ENCODE measurements at places on chromosomes 7 and 10. TPM values are rescaled to one million over a fixed set of nuclear protein-coding genes. Genes with fewer than 3 reads are reported as not detected.

GRCh38 chr7:1873857-1874589, 203.9 kb downstream of the ELFN1 start:
- DNase-seq, result no peak

Gene AUTS2
- total RNA-seq, result 95.3 TPM

DNA sequence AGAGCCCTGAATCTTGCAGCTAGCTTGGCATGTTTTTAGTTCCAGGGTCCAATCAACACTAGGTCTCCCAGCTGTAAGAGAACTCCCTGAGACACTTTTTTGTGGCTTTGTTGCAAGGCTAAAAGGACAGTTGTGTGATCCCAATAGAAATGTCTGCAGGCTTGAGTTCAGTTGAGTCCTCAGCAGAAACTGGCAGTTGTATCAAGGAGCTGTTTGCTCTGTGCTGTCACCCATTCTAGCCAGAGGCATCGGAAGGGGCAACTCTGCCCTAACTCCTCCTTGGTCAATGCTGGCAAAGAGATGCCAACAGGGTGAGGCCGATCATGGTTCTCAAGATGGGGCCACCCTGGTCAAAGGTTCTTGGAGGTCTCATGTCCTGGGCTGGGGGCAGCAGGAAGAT, 224.1 kb downstream of the BUB3 start:
- no peak for DNase-seq

GRCh38 chr7:25578991-25579777, 350.9 kb upstream of the NPVF start:
- no peak for DNase-seq

Gene PPP3CB
- 122 TPM for total RNA-seq

Gene ARHGAP12
- total RNA-seq, result 96.5 TPM

DNA sequence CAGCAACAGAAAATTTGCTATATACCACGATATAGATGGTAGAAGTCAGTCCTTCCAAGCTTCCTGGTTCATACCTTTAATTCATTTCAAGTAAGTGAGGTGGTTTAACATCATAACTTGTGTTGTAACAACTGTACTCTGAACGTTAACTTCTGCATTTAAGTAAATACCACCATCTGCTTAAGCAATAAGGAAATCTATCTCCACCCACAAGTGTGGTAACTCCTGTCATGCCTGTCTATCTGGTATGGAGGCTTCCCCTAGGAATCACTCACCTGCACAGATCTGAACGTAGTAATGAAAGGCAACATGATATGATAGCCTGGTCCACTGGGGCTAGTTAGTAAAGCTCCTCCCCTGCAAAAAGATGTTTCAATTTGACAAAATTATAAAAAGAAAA, 2.3 kb downstream of the ERLIN1 start:
- DNase-seq, result no peak

Gene CCL24
- not detected for total RNA-seq

DNA sequence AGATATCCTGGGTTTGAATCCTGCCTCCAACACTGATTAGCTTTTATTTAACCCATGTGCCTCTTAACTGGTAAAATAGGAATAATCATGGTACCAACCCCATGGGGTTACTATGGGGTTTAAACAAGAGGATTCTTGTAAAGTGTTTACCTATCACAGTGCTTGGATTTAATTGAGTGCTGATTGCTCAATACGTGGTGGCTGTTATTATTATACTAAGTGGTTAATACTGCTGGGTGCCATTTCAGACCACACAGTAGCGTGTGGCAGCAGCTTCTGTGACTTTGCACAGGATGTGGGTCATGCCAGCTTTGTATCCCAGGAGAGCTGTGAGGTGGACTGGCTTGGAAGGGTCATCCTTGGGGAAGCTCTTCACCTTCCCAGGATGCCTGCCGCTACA, 177.2 kb downstream of the SEC23IP start:
- DNase-seq, result no peak

DNA sequence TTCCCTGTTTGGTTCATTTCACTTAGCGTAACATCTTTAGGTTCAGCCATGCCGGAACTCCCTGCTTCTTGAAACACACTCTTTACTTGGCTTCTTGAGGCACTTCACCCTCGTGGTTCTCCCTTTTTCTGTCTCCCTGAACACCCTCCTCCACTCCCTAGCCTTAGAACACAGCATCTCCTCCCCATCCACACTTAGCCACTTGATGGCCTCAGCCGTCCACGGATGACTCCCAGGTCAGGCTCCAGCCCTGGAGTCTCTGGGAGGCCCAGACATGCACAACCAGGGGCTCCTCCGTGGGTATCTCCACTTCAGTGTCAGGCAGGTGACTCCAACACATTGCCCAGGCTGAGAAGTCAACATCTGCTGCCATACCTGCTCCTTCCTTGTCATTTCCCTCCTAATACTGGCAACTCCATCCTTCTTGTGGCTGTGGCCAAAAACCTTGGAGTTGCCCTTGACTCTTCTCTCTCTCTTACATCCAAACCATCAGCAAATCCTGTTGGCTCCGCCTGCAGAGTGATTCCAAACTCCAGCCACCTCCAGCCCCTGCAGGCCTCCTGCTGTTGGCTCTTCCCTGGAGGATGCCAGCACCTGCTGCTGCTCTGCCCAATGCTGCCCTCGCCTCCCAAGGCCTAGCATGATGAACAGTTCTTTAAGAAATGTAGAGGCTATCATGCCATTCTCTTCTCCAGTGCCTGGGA, 8.4 kb upstream of the INMT start:
- no peak for DNase-seq

DNA sequence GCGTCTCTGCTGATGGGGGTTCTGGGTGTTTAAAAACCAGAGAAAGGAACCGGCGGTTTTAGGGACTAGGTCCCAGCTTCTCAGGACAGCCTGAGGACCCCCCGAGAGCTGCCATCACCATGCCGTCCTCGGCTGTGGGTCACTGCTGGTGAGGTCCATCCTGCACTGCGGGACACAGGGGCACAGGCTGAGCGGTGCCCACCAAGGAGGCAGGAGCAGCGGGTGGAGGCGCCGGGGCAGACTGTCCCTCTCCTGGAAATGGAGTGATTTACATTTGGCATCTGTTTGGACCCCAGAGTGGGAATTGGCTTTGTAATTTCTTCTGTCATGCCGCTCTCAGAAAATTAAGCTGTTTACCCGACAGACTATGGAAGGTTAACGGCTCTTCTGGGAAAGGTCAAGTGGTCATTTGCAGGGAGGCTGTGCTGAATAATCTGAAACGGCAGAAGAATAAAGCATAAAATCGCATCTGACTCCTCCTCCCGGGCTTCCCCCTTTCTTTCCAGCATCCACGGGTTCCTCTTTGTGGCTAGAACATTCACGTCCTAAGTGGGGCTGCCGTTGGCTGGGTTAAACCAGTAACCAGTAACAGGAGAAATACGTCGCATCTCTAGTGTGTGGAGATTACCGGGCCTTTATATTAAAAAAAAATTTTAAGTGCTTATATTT, 31.7 kb downstream of the LHPP start:
- DNase-seq, result no peak

DNA sequence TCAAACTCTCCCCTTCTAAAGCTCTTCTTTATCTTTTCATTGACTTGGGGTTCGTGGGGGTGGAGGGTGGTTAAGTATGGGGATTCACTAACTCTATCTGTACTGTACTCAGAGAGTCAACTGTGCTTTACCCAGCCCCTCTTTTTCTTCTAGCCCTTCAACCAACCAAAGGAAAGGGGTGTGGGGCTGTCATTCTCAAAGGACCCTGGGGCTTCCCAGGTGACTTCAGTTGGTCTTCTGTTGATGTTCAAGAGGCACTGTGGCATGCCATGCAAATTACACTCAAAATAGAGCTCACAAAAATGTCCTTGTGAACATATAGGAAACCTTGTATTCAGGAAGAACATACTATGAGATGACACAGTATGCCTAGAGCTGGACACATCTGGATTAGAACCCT, 16.9 kb upstream of the RHOBTB1 start:
- no peak for DNase-seq

Gene ZNF775
- total RNA-seq, result 10.6 TPM

Gene ATP5MK
- 121 TPM for total RNA-seq

DNA sequence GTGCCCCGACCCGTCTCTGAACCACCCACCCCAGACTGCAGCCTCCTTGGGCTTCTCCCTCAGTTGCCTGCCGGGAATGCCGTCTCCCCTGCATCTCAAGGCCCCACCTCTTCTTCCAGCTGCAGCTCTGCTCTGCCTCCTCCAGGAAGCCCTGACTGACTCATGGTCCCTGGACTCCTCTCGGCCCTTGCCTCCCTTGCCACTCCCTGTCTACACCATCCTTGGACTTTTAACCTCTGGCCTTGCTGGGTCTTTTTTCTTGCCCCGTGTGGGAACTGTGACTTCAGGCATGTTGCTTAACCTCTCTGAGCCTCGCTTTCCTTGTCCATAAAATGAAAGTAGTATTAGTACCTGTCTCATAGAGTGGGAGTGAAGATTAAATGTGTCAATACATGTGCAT, 56.3 kb downstream of the C10orf105 start:
- no peak for DNase-seq

GRCh38 chr10:42952349-42952748, 124.5 kb upstream of the RET start:
- DNase-seq, result no peak

Gene ADCYAP1R1
- 53.0 TPM for total RNA-seq

GRCh38 chr10:109040622-109041021, 882.7 kb downstream of the XPNPEP1 start:
- DNase-seq, result no peak

DNA sequence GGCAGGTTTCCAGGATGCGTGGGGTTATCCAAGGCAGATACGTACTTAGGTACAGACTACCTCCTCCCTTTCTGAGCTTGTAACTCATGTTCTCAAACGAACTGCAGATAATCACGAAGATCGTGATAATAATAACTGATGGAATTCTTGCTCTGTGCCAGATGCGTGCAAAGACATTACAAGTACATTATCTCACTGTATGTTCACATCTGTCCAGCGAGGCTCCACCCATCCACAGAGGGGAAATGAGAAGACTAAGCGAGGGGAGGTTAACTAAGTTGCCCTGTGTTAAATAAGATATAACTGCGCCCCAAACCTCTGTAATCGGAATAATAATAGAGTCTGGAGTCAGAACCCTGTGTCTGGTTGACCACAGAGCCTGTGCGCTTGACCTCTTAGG, 1.9 kb downstream of the GALNT17 start:
- DNase-seq, result no peak

Gene HHEX
- 1.6 TPM for total RNA-seq

GRCh38 chr7:139692723-139693122, 85.1 kb downstream of the HIPK2 start:
- DNase-seq, result no peak

GRCh38 chr10:35007858-35008301, 82.3 kb downstream of the CUL2 start:
- no peak for DNase-seq

GRCh38 chr10:43193496-43194080, 55.3 kb downstream of the CSGALNACT2 start:
- no peak for DNase-seq

DNA sequence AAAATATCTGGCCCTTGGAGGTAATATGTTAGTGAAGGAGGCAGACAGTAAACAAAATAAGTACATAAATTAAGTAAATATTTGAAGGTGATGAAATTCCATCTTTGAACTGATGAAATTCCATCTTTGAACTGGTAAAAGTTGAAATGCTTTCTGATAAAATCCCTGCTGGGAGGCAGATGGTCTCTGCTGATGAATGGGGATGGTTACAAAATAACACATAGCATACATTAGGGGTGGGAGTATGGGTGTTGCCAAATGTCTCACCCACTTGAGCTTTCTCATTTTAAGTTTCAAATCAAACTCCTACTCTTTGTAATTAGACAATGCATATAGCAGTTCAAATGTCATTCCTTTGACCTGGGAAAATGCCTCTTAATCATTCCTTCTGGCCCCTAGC, 77.5 kb upstream of the SORCS3 start:
- DNase-seq, result no peak

DNA sequence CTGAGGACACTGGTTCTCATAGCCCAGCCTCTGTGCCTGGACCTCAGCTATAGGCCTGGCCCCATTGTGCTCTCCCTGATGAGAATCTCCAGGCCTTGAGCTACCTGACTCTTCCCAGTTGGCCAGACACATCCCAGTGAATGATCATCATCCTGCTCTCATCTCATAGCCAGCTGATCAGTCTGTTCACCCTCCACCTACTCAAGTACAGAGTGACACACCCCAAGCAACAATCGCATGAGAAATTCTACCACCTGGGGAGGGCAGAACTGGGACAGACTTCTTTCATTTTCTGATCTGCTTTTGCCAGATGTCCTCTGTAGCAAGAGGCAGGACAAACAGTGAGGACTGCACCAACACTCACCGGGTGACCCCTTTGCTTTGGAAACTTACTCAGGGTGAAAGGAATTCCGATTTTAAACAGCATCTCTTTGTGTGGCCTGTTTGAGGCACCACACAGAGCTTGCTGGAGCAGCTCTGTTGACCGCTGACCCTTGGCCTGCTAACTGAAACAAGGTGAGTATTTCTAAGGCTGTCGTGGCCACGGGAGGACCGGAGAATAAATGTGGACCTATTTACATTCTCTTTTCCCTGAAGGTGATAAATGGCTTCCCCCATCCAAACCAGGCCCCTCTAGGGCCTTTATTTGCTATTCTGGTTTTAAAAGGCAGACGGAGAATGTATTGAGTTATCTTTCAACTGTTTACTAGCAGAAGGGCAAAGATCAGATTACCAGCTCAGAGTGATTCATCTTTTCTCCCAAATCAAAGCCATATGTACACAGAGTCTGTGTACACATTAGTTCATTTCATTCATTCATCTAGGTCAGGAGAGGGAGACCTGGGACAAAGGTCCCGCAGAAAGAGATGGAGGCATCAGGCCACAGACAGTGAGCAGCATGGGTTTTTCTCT, 181.4 kb upstream of the TNS3 start:
- no peak for DNase-seq

Gene UPK3BL2
- total RNA-seq, result 1.4 TPM

- no peak for DNase-seq
Observed at GRCh38 chr10:79933961-79934360, 14.9 kb downstream of the SFTPD start.

- no peak for DNase-seq
Observed at GRCh38 chr10:71005337-71006305, 117.3 kb upstream of the PCBD1 start.

Gene CAMK1D
- 18.9 TPM for total RNA-seq

Gene CDHR1
- total RNA-seq, result 1.2 TPM

DNA sequence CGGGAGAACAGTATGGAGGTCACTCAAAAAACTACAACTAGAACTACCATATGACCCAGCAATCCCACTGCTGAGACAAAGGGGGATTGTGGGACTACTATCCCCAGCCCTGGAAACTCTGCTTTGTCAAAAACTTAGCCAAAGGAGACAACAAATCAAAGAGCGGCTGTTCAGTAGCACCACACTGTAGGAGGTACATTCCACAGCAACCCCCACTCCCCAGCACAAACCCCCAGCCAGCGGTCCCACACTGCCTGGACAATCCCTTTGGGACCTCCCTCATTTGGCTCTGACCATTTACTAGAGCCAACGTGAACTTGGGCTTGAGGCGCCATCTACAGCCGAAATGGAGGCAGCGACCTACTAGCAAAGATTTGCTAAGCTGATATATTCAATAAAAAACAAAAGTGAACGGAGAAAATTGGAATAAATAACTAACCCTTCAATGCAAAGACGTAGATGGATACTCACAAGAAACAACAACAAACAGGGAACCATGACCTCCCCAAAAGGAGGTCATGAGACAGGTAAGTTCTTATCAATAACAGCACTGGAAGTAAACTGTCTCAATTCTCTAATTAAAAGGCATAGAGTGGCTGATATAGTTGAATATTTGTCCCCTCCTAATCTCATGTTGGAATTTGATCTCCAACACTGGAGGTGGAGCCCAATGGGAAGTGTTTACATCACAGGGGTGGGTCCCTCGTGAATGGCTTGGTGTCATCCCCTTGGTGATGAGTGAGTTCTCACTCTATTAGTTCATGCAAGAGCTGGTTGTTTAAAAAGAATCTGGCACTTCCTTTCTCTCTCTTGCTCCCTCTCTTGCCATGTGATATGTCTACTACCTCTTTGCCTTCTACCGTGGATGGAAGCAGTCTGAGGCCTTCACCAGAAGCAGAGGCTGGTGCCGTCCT, 119.0 kb upstream of the KCNMA1 start:
- no peak for DNase-seq
